ENCODE measurements at places on chromosomes 2 and 18. TPM values are rescaled to one million over a fixed set of nuclear protein-coding genes. Genes with fewer than 3 reads are reported as not detected.

Gene PKDCC
- 185 TPM for polyA plus RNA-seq

Gene COLEC11
- polyA plus RNA-seq: 5.1 TPM

Gene CGREF1
- polyA plus RNA-seq: 0.99 TPM

Gene CABLES1
- 4.1 TPM for polyA plus RNA-seq

Gene CHRNG
- polyA plus RNA-seq: 0.37 TPM

Gene MC5R
- not detected for polyA plus RNA-seq

Gene CYRIA
- 2.0 TPM for polyA plus RNA-seq

Gene MC4R
- 1.1 TPM for polyA plus RNA-seq

Gene CCBE1
- 3.7 TPM for polyA plus RNA-seq

All from cardiac muscle cell (in vitro differentiated cells and primary cell).